ENCODE measurements at places on chromosomes 7 and 10.

DNA sequence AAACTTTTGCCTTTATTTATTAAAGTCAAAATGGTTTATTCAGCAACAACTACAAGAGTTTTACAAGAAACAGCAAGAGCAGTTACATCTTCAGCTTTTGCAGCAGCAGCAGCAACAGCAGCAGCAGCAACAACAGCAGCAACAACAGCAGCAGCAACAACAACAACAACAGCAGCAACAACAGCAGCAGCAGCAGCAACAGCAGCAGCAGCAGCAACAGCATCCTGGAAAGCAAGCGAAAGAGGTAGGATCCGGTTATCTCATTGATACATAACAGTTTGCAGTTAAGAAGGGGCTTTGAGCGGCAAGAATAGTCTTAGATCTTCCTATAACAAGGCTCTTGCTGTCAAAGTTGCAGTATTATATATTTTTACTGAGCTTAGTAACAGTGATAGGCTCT is 215.1 kb downstream of the FOXP2 start:
- DNase-seq: no peak

DNA sequence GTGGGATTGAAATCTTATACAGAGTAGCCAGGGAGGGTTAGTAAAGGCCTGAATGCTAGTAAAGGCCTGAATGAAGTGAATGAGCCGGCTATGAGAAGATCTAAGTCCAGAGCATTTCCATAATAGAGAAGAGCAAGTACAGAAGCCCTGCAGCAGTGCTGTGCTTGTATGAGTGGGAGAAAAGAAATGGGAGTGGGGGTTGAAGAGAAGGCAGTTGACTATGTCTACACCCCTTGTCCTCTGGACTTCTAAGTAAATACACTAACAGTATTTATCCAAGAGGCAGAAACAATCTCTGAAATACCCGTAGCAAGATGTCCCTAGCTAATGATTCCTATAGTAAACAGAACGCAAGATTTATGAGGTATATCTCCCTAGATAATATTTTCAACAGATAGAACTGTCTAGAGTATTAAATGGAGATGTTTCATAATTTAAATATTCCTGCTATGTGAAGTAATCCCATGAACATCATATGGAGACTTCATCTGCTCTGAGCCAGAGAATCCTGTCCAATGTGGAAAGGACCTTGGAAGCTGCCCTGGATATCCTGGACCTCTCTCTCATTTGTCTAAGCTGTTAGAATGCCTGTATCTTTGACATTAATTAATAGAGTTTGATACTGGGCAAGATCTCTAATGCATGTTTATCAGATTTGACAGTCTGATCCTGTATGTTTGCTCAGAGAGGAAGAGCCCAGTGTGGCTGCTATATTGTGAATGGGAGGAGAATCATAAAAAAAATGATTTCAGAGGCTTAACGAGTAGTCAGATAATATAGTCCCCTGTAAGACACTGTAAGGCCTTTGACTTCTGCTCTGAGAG is 171.6 kb downstream of the LRRN3 start:
- no peak for DNase-seq

DNA sequence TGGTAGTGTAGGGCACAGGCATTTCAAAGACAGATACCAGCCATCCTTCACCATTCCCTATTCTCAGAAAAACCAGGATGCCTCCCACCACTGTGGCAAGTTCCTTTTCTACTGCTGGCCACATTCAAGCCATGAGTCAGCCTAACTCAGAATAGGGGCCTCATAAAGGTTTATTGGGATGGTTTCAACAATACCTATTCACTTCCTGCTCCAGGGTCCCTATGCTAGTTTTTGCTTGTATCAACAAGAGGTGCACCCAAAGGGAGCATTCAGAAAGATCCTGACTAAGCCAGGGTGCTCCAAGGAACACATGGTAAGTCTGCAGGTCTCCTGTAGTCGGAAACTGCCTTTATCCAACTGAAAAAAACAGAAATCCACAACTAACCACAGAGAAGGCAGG is 76.9 kb upstream of the EGR2 start:
- no peak for DNase-seq

- no peak for DNase-seq
Observed at GRCh38 chr7:71300086-71300485, 168.1 kb downstream of the GALNT17 start.

DNA sequence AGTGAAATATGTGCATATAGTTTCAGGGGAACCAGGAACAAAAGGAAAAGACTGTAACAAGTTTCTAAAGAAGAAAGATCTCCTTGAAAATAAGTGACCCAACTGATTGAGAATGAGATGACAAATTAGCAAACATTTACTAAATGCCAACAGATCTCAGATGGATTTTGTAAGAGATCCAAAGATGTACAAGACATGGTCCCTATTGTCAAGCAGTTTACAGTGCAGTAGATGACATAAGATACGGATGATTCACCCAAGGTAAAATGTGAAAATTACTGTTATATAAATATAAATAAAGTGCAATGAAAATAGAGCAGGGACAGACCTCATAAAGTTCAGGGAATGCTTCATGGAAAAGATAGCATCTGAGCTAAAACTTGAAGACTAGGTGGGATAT is 121.5 kb upstream of the FZD1 start:
- no peak for DNase-seq

DNA sequence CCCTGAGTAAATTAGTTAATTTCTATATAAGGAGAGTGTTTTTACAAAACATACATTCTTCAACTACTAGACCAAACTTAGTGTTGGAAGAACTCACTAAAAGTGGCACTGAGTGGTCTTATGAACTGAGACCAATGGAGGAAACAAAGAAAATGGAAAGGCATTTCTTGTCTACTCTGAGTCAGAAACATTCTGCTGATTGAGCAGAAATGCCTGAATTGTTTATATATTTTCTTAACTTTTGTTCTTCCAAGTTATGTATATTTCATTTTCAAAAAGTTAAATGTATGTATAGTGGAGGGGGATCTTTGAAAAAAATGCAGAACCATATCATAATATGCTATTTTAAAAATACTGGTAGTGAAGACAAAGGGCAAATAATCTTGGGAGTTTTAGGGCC is 320.7 kb downstream of the HGF start:
- DNase-seq: no peak

DNA sequence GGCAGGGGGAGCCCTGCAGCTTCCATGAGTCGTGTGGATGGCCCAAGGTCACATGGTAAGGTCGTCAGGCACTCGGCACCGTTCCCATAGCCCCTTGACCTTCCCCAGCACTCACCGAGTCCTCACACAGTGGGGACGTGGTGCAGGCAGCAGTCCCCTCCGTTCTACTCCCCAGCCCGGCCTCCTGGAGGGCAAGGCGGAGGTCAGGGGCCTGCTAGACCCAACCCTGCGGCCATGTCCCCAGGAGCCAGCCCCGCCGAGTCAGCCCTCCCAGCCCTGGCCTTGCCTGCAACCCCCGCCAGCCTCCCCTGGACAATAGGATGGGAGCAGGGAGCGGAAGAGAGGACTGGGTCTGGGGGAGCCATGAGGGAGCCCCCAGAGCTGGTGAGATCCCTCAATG is 65.2 kb downstream of the ELFN1 start:
- DNase-seq: no peak

DNA sequence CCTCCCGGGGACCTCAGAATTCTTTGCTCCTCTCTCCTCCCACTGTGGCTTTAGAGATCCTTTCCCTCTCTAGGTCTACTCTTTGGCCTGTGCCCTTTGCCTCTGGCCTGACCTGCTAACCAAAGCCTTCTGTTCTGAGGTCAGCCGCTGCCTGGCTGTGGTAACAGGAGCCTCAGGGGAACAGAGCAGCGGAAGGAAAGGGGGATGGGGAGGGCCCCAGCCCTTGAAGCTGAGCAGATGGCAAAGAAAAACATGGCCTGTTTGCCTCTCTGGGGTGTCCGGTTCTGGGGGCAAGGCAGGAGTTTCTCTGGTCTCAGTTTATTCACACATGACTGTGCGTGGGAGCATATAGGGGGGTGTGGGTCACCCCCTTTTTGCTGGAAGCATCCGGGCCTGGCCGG is 28.2 kb downstream of the COL26A1 start:
- DNase-seq: peak; percentile 60

GRCh38 chr7:22346383-22347107 is 10.4 kb downstream of the RAPGEF5 start:
- no peak for DNase-seq

- no peak for DNase-seq
Observed at GRCh38 chr7:91266689-91267090, 2.5 kb downstream of the FZD1 start.

GRCh38 chr7:157767506-157768197 is 430.8 kb downstream of the DNAJB6 start:
- DNase-seq: no peak

Measured in GM12878 (cell line).